ENCODE measurements at places on chromosomes 1 and 21.

GRCh38 chr1:74681001-74681400, 7.4 kb upstream of the ERICH3 start:
- no peak for DNase-seq

DNA sequence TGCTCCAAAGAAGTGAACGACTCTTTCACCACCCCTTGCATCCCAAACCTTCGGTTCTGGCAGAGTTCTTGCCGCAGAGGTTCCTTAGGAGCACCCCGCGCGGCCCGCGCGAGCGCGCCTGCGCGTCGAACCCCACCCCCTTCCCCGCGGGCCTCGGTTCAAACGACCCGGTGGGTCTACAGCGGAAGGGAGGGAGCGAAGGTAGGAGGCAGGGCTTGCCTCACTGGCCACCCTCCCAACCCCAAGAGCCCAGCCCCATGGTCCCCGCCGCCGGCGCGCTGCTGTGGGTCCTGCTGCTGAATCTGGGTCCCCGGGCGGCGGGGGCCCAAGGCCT, at the start of gene C1orf56:
Gene C1orf56, plus strand, starts transcription at position 161 of the 334 bp plus-strand sequence. Its CDS starts 97 bp downstream, at position 258.
- peak; percentile 50 for DNase-seq

DNA sequence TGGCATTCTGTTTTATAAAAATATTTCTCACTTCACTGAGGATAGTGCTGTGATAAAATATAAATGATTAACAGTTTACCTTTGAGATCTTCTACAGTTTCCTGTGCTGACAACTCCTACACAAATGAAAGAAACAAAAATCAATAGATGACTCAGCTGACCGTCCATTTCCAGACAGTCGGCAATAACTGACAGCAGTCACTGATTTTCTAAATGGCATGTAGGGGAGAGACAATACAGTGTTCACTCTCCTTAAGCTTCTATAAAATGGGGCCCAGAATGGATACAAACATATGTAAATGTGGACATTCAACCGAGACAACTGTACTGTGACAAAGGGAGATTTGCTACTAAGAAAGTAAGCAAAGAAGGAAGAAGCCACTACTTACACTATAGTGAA, 34.3 kb downstream of the PCNX2 start:
- DNase-seq: no peak

GRCh38 chr1:56709269-56709880, 64.3 kb downstream of the PRKAA2 start:
- DNase-seq: no peak

DNA sequence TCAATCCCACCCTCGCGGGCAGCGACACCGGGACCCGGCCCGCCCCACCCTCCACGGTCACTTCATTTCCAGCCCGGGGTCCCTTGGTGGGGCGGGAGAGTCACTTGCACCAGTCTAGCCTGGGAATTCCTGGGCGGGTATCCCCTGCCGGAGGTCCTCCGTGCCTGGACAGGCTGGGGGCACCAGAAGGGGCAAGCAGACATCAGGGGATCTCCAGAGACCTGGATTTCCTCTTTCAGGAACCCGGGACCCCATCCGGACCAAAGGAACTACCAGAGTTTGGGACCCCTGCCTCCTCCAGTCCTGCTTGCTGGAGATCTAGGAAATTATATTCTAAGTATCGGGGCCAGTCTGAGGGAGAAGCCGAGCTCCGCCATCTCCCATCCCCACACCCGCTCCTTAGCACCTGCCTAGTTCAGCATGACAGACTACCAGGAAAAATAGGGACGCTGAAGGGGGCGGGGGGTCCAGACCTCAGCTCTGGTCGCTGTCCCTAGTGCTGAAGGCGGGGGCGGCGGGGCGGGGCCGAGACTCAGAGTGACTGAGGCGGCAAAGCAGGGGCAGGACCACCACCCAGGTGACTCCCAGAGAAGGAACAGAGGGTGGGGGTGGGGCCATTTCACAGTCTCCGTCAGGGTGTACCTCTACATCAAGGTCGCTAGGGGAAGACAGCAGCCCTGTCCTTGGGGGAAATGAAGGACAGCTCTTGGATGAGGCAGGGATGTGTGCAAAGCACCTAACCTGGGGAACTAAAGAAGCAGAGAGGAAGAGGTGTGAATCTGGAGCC, 832 bp downstream of the HCN3 start:
- peak; percentile 66 for DNase-seq

DNA sequence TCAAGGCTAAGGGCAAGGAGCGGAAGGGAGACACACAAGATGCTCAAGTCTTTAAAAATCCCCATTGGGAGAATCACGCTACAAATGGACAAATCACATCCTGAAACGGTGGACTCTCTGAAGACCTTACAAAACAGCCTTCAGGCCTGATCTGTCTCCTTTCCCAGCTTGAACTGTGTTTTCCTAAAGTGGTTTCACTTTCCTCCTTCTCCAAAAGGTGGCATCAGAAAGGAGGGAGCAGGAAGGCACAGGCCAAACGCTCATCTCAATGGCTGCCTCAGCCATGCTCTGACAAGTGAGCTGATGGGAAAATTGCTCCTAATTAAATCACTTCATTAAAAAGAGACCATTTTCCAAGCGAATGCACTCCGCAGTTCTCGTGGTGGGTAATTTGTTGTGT, 47.7 kb downstream of the UTP25 start:
- no peak for DNase-seq

- no peak for DNase-seq
Measured at GRCh38 chr21:35019631-35020032, 29.5 kb downstream of the RUNX1 start.

- no peak for DNase-seq
Measured at GRCh38 chr1:99084562-99084961, 79.9 kb upstream of the PLPPR5 start.

DNA sequence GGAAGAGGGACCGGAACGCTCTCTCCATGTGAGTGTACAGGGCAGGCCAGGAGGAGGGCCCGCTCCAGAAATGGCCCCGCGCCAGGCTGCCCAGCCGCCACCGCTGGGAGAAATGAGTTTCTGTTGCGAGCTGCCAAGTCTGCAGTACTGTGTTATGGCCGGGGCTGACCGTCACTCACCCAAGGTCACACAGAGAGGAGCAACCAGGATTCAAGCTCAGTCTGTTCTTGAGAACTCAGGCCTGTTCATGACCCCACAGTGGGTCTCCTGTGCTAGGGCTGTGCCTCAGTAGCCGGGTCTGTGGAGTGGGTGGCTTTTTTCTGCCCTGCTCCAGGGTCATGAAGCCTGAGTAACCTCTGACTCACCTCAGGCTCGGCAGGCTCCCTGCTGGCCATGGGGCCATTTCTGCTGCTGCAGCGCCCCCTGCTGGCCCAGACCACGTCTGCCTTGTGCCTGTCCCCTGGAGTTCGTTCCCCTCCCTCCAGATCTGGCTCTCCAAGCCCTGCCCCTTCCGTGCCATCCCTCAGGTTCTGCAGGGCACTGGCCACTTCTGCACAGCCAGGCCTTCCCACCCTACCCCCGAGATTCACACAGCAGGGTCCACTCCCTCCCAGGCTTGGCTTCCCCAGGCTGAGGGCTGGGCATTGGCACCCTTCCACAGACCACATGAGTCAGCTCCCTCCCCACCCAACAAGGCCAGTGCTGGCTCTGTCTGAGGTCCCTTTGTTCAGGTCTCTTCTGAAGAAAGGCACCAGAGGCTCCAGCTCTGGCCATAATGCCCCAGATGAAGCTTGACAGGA, 51.8 kb downstream of the EDN2 start:
- peak; percentile 29 for DNase-seq

GRCh38 chr1:115722221-115722620, 46.3 kb downstream of the CASQ2 start:
- DNase-seq: no peak

GRCh38 chr1:162530307-162530987, 31.1 kb upstream of the UAP1 start:
- no peak for DNase-seq

DNA sequence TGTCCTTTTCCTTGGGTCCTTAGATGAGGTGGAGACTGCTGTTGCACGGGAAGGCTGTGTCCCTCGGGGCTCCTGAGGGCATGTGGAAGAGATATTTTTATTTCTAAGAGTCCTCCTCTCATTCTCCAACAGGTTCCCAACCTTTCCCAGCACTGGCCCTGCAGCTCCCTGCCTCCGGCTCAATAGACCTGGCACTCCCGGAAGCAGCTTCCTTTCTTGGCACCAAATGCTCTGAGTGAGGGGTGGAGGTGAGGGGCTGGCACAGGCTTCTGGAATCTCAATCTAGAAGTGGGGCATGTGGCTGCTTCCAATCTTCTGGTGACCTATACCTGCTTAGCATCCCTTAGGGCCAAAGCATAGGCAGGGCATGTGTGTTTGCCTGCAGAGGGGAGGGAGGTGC, 4.5 kb downstream of the ETV3L start:
- DNase-seq: no peak

- no peak for DNase-seq
Measured at GRCh38 chr1:228846952-228847351, 111.7 kb downstream of the RHOU start.

DNA sequence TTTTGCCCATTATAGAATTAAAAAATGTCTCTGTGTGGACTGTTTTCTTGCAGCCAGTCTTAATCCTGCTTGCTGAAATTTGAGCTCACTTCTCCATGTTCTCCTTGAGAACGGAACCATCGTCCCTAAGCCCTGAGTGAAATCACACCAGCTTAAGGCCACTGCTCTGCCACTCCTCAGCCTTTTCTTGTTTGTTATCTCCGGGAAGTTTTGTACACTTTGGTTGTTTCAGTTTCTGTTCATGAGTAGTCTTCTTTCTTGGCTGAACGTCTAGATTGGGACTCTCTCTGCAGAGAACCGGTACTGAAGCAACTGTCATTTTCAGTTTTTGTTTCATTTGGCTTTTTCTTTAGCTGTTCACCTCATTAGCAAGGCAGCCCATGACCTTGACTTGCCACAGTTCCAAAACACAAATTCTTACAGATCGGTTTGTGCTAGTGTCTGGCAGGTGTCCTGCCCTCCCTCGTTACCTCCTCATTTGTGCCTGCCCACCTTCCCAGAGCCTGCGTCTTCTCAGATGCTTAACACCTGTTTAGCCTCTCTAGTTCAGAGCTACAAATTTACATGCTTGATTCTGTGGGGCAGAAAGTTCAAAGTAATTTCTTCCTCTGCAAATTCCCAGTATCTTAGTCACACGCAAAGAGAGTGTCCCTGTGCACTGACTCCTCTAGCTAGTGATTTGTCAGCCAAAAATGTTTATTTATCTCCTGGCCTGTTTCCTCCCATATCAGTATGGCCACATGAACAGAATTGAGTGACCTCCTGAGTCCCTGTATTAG, 12.4 kb downstream of the PSEN2 start:
- no peak for DNase-seq

DNA sequence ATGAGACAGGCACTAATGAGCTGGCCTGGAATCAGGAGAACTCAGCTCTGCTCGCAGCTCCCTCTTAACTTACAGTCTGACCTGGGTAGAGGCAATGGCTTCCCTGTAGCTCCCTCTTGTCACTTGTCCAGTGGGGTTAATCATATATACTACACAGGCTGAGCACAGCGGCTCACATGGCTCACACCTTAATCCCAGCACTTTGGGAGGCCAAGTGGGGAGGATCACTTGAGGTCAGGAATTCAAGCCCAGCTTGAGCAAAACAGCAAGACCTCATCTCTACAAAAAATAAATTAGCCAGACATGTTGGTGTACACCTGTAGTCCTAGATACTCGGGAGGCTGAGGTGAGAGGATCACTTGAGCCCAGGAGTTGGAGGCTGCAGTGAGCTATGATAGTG, 4.2 kb downstream of the S100A6 start:
- no peak for DNase-seq

DNA sequence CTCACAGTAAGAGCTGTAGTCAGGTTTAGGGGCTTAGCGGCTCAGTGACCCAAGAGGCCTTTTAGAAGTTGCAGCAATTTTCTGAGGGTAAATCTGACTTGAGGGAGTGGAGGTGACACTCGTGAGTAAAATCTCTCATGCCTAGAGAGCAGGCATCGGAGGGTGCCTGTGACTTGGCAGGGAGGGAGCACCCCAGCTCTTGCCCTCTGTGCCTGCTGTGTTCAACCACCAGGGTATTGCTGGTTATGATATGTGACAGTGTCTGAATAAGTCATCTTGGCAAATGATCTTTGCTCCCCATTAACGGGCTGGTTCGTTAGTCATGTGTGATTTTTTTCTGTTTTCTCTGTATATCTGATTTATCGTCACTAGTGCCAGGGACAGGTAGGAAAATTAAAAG, 5.9 kb downstream of the MAN1C1 start:
- no peak for DNase-seq

DNA sequence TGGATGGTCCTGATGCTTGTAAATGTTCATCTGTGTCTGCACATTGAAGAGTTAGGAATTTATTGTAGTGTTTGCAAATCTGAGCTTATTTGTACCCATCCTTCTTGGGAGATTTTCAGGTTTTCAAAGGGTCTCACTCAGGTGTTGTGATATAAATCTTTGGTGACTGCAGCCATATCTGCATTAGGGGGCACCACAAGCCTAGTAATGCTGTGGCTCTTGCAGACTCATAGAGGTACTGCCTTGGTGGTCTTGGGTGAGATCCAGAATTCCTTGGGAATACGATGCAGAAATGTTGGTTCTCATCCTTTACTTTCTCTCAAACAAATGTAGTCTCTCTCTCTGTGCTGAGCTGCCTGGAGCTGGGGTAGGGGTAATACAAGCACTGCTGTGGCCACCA, 405.9 kb downstream of the TTLL7 start:
- no peak for DNase-seq

DNA sequence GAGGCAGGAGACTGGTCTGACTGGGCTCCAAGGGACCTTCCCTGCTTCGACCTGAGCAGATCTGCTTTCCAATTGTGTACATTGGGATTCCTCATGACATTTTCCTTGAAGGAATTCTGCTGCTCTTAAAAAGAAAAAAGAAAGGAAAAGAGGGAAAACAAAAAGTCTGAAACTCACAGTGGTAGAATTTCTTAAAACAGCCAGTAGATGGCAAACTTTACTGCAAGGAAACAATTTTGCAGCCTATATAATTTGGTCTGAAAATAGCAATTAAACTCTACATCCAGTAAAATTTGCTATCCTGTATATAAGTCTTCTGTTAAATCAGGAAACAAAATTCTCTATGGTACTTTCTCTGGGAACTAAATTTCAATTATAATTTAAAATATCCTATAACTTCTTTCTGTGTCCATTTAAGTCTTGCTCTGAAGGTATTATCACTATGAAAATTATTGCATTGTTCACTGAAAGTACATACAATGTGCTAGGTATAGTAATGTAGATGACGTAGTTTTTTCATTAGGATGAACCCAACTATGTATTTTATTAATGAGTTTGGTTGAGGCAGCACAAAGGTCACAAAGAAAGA, 59.8 kb downstream of the CRB1 start:
- no peak for DNase-seq

- DNase-seq: no peak
Measured at GRCh38 chr1:118151312-118151937, 33.6 kb downstream of the SPAG17 start.

Data from stimulated activated CD4-positive, alpha-beta T cell treated with anti-CD3 and anti-CD28 coated beads, Interleukin-15, amount 100 ng/mL, for 1 hour (primary cell).